Bladder microvascular endothelial cell (primary cell): ENCODE measurements at places on chromosomes 1 and 21. TPM values are rescaled to one million over a fixed set of nuclear protein-coding genes. Genes with fewer than 3 reads are reported as not detected.

ADAMTSL4 gene
- total RNA-seq, result under 0.01 and 0.44 TPM in 2 replicates

CYP4Z1 gene
- total RNA-seq, result 0.19 TPM in 1 of 2 replicates, not detected in the other

TMEM61 gene
- total RNA-seq, result 0.06 TPM in 1 of 2 replicates, not detected in the other

FAM167B gene
- total RNA-seq, result 7.8 and 23.5 TPM in 2 replicates

IFI44L gene
- 3.1 and 5.7 TPM in 2 replicates for total RNA-seq
